ENCODE measurements at places on chromosomes 3 and 15.
A peak's percentile ranks its signal among the peaks of the same experiment; 100 is the strongest.

DNA sequence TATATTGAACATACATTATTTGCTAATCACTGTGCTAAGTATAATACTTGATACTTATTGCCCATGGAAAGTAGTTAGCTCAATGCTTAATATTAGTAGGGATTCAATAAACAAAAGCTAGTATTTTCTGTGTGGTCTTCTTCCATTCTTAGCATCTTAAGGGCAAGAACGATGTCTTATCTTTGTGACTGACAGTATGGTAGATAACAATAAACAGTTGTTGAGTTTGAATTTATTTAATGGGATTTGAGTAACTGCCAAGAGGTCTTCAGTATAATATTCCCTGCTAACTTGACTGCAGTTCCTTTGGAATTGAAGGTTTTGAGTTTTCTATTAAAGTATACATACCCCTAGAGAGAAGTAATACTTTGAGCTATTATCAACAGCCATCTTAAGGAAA is 70.1 kb downstream of the ZNF609 start:
- DNase-seq = no peak

DNA sequence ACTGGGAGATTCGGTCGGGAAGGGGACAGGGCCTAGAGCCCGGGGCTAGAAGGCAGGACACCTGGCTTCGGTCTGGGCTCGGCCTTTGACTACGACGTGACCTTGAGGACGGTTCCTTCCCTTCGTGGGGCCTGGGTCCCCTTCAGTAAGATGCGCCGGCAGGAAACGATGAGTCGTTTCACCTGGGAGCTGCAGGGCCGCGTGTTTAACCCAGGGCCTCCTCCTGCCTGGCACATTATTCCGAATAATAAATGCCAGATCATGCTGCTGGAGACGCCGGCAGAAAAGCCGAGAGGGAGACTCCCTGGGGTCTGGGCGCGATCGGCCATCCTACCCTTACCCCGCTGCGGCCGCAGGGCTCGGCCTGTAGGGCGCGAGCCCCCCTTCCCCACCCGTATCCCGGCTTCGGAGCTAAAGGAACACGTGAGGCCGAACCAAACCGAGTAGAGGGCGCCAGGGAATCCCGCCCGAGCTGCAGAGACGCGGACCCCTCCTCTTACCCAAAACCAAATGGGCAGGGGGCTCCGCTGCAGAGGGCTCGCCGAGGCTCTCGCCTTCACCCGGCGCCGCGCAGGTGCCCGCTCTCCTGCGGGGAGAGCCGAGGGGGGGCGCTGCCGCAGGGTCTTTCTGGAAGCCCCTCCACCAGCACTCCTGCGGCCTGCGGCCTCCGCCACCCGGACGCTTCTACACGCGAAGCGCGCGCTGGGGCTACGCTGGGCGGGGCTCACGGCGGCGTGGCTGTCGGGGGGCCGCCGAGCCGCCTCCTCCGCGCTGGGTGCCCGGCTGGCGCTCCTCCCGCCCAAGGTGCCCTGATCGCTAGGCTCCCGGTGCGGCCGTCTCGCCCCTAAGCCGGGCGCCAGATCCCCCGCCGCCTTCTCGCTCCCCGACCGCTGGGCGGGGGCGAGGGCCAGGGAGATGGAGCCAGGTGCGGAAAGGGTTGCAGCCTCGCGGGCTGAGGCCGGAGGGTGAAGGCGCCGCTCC is at the start of gene BDH1:
TSS of gene BDH1 (minus strand) at position 688 of the 981 bp plus-strand sequence. CDS start 9,525 bp downstream, outside the sequence.
- DNase-seq = peak; percentile 17

DNA sequence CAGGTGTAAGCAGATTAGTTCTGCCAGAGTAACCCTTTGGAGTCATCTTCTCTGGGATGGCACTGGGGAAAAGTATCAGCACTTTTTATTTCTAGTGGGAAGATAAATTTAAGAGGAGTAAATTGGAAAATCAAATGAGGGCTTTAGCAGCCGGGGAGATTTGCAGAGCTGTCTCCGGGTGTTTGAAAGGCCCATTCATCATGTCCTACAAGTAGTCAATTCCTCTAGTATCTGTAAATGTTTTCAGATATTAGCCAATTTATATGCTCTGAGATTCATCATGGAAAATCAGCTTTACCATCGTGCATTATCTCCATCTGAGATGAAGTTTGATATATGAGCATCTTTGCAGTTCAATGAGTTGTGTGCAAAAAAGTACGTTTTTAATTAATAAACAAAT is 93.6 kb downstream of the CDIN1 start:
- no peak for DNase-seq

DNA sequence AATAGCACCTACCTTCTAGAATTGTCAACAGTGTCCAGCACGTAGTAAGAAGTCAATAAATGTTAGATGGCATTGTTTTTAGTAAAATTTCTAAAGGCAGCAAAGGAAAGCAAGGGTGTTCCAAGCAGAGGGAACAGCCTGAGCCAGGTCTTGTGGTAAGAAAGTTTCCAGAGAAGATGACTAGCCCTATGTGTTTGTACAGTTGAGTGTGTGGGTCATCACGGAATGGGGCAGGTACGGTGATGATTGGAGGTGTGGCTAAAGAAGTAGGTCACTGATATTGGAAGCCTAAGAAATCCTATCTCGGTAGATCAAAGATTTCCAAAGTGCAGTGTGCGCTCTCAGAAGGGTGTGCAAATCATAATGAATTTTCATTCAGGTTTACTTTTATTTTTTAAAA is 94.2 kb upstream of the BCL6 start:
- no peak for DNase-seq

GRCh38 chr3:5466065-5466464 is 278.6 kb downstream of the EDEM1 start:
- DNase-seq = no peak

DNA sequence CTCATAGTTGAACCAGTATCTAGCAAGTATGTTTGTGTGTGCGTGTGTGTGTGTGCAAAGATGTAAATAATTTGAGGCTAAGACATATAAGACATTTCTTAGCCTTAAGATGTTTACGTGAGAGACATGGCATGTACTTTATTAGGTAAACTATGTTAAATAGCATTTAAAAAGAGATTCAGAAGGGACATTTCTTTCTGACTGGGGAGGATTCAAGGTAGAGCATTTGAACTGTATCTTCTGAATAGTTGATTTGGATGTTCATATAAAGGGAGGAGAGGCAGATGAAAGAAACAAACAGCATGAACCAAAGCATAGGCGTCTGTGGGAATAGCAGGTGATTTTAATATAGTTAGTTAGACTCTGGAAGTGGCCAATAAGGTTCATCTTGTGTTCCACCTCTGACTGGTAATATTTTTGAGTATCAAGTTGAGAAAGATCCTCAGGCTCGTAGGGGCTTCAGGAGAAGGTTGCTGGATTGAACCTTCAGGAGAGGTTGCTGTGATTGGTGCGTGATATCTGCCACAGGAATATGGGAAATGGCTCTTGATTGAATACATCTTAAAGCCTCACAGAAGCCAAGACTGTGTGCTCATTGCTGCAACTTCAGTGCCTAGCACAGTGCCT is 12.6 kb downstream of the NFKBIZ start:
- DNase-seq = no peak

DNA sequence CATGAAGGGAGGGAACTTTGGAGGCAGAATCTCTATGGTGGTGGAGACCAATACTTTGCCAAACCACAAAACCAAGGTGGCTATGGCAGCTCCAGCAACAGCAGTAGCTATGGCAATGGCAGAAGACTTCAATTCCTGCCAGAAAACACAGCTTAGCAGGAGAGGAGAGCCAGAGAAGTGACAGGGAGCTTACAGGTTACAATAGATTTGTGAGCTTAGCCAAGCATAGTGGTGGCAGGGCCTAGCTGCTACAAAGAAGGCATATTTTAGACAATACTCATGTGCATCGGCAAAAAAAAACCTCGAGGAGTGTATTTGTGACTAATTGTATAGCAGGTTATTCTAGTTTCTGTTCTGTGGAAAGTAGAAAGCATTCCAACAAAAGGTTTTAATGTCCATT is 6.4 kb upstream of the CSTA start:
- DNase-seq = no peak

GRCh38 chr3:4820296-4821121 is 158.7 kb upstream of the BHLHE40 start:
- DNase-seq = no peak

DNA sequence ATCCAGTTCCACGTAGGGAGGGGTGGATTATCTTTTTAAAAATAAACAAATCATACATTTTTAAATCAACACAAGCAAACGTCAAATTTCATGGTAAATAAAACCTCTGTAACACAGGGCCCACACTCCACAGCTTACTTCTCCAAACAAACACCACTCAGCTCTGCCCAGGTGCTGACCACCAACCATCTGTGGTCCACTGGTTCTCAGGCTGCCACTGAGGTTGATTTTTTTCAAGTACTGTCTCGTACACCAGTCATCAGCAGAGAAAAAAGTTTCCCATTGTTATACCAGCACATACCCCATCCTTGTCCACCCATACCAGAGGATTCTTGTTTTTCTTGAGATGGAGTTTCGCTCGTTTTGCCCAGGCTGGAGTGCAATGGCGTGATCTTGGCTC is 32.4 kb downstream of the CHSY1 start:
- DNase-seq = no peak

DNA sequence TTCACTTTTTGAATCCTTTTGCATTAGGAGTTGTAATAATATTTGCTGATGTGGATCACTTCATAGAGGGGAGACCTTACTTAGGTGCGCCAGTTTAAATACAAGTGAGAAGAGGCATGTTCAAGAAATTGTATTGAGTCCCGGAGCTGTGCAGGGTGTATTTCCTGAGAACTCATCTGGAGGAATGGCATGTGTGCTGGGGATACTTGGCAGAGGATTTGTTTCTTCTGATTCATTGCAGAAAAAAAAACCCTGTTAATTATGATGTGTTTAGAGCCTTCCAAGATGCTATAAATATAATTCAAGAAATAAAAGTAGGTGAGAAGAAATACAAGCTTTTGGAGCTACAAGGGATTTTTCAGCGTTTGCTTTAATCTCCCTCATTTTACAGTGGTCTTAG is 97.6 kb downstream of the TPRG1 start:
- no peak for DNase-seq

- no peak for DNase-seq
These were observed 14.1 kb downstream of the MYL3 start for GRCh38 chr3:46849045-46849631.

DNA sequence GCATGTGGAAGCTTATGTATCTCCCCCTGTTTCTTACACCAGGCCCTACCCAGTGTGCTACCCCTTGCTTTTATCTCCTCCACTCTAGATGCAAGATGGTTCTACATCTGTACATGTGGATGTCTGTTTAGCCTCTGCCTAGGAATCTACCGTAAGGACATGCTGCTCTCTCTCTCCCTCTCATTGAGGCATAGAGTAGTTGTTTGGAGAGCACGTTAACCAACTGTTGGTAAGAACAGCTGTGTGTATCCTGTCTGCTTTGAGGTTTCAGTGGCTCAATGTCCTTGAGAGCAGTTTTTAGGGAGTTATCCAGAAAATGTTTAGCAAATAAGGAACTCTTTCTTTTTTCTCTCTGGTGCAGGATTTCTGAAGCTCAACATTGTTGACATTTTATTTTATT is 152.8 kb downstream of the DNAJB8 start:
- DNase-seq = no peak

GRCh38 chr3:184230603-184231528 is 1.5 kb downstream of the VWA5B2 start:
- DNase-seq = no peak

GRCh38 chr3:30232142-30232541 is 374.3 kb upstream of the TGFBR2 start:
- DNase-seq = no peak

DNA sequence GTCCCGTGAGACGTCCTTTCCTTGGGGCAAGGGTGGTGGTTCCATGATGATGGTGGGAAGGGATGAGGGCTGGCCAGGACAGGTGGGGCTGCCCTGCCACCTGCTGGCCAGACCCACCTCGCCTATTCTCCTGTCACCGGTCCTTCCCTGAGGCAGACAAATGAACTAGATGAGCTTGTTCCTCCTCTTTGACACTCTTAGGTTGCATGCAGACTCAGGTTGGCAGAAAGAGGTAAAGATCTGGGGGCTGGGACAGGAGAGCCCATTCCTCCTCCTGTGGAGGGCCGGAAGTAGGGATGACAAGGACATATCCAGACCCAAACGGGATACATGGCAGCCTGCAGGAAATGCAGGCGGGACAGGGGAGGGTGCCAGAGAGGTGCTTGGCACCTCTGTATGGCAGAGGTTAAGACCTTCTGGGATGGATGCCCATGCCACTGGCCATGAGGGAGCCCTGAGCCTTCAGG is 38.6 kb downstream of the ACSBG1 start:
- DNase-seq = peak; percentile 60

DNA sequence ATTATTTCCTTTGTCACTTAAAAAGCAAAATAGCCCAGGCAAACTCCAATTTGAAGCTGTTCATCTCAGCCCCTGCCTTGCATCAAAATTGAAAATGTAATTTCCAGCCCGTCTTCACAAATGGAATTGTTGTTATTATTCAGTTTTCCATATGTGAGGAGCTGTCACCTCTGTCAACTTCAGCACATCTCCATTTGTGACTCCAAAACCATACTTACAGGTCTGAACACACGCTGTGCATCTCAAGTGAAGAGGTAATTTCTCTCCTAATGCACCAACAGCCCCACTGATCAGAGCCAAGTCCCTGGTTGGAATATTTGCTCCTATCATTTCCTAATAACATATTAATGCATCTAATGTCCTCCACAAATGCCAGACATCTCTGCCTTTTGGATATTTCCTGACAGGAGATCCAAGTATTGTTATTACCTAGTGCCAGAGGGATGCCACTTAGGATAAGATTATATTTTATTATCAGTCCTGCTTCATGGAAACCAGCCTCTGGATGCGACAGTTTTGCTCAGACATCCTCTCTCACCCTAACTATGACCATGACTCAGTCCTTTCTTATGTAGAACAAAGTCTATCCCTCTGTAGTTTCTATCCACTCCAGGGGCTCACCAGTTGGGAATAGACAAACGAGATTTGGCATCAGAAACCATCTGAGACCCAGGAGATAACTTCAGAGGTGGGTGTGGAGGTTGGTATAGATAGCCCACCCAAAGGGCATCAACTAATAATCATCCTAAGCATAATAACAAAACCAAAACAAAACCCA is 379.8 kb downstream of the VPS13C start:
- DNase-seq = no peak

- no peak for DNase-seq
These were observed 230.9 kb upstream of the FEZF2 start for GRCh38 chr3:62604298-62604697.

- DNase-seq = no peak
These were observed 3.6 kb upstream of the SOX14 start for GRCh38 chr3:137760341-137761098.

DNA sequence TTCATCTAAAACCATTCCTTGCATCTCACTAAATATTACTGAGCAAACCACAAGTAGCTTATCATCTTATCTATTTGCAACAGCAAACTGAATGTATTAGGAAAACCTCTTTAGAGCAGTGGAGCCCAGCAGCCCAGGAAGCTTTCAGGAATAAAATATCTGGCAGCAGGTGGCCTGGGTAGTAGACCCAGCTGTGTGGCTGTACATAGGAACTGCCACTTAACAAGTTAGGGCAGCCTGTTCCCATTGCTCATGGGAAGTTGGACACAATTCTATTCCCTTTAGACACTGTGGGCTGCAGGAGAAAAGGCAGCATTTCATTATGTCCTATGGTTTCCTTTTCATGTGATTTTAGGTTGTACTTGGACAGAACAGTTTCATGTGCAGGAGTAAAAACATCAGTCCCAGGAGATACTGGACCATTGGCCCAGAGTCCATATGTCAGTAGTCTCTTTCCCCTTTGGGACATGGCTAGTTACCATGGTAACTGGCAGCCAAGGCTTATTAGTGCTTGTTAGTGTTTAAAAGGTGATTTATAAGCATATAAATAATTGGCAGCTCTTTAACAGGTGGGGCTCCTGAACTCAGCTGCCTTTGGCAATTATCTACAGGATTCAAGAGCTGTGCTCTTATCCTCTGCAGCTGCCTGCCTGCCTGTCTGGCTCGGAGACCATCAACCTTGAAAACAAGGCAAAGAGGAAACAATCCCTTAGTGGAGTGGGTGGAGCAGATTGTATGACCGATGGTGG is 28.9 kb upstream of the LSAMP start:
- DNase-seq = no peak

Data from HTR-8/SVneo (cell line).